ENCODE measurements at places on chromosomes 11 and 22.

GRCh38 chr11:82722231-82722630, 11.4 kb downstream of the FAM181B start:
- no peak for DNase-seq

DNA sequence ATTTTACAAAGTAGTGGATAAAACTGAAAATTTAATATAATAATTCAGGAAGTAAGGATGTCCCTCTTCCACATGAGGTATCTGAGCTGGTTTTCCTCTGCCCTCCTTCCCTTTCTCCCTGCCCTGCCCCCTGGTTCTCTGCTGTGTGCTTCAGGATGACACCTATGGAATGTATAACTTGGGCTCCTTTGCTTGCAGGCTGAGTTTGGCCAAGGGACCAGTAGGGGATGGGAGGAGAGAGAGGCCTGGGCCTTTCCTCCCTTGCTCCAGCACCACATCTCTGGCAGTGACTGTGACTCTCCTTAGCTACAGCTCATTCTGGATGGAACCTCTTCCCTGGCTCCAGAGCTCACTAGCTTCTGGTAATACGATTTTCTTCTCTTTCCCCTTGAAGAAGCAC, 10.1 kb downstream of the IRAG1 start:
- DNase-seq, result no peak

- no peak for DNase-seq
Observed at GRCh38 chr22:46238541-46238940, 11.6 kb downstream of the CDPF1 start.

DNA sequence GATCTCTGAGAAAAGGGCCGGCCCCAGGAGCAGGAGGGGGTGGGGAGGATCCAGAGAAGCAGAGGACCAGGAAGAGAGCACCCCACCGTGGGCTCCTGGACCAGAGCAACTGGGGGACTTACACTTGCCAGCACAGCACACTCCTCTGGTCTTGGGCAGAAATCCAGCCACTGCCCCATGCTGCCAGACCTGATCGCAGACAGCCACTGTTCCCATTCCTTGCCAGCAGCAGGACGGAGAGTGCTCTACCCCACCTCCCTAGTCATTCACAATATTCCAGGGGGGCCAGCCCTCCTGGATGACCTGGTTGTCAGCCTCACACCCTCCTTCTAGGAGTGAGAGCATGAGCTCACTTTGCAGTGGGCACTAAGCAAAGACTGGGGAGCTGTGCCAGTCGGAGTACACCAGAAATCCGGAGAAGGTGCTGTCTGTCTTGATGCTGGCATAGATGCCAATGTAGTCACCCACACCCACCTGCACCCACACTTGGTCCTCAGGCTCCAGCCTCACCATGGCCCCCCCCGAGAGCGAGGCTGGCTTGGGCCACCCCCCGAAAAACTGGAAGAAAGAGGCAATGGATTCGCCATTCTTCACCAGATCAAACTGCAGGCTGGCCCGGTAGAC, 1.6 kb downstream of the C1QTNF5 start:
- DNase-seq, result no peak

GRCh38 chr11:72483412-72484186, 49.3 kb upstream of the CLPB start:
- no peak for DNase-seq
